Activated T-helper 1 cell treated with anti-CD3 and anti-CD28 coated beads, Interleukin-2, amount 50 U/mL, for 16 hours (primary cell): ENCODE measurements at places on chromosomes 2 and 18.

- DNase-seq, result no peak
Observed at GRCh38 chr2:146927080-146927711, 917.6 kb upstream of the ACVR2A start.

GRCh38 chr2:162390801-162391200 is 46.9 kb downstream of the GCA start:
- no peak for DNase-seq

- DNase-seq, result no peak
Observed at GRCh38 chr2:231293163-231293562, 94.7 kb downstream of the ARMC9 start.

GRCh38 chr2:26352892-26353291 is 6.3 kb upstream of the ADGRF3 start:
- no peak for DNase-seq

DNA sequence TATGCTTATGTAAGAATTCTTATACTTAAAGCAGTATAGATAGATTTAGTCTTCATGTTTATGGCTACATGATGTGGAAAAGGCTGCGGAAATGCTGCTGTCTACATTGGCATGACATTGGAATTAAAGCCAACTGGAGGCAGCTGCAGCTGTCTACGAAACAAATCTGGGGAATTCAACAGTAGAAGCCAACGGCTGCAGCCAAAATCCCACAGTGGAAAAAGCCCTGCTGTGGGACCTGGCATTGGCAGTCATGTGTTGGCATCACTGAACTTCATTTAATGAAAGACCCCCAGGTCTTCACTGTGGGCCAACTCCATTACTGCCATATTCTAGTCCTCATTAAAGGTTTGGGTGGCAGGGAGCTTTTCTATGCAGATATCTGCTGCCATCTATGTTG is 223.6 kb downstream of the SLC8A1 start:
- DNase-seq, result no peak

GRCh38 chr2:205946226-205946625 is 139.7 kb downstream of the INO80D start:
- no peak for DNase-seq

GRCh38 chr2:33158482-33159003 is 211.8 kb downstream of the LTBP1 start:
- DNase-seq, result no peak

DNA sequence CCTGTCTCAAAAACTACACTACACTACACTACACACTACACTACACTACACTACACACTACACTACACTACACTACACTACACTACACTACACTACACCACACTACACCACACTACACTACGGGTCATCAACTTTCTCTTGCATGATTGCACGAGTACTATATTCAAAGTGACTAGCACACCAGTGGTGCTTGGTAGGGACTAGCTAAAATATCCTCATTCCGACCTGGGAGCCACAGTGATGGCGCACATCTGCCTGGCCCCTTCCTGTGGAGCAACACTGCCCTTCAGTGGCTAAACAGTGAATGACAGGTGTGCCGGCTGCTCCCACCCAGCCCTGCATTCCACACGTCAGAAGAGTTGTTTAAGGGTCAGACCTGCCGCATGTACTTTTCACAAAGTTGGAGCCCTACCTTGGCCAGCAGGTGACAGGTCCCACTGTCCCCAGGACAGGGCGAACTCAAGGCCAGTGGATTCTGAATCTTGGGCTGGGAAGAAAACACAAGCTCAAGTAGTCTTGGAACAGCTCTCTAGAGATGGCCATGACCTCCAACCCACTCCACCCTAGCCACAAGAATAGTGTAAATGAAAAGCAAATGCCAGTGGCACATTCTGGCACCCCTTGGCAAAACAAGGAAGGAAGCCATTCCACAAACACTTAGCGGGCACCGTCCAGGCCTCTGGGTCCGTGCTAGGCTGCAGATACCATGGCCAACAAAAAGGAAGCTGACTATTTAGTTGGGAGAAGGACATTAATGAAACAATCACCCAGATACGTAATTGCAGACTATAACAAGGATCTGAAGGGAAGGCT is 79.7 kb upstream of the MSH2 start:
- peak; percentile 32 for DNase-seq

DNA sequence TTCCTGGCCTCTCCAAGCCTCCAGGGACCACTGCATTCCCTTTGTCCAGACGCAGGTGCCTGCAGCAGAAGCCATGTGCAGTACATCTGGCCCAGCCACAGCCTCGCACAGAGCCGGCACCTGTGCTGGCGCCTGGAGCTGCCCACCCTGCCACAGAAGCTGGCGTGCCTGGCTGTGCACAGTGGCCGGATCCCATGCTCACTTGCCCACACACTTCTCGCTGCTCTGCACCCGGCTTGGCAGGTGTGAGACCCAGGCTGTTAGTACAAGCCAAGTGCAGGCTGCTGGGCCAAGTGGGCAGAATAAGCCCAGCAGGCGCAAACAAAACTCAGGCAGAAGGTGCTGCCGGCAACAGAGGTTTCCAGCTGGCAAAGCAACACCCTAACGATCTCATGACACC is 124.5 kb upstream of the CCDC150 start:
- DNase-seq, result no peak

DNA sequence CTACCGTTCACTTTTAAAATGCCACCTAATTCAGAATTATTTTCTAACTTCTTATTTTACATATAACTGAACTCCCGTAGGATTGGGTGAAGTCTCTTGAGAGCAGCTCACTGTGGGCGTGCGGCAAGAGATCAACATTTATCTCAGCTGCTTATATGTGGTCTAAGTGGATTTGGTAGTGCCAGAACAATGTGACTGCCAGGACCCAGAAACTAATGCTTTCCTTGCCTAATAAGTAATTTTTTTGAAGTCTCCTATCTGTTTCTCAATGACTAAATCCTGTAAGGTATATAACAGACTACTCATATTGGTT is 11.2 kb upstream of the NFE2L2 start:
- DNase-seq, result no peak

DNA sequence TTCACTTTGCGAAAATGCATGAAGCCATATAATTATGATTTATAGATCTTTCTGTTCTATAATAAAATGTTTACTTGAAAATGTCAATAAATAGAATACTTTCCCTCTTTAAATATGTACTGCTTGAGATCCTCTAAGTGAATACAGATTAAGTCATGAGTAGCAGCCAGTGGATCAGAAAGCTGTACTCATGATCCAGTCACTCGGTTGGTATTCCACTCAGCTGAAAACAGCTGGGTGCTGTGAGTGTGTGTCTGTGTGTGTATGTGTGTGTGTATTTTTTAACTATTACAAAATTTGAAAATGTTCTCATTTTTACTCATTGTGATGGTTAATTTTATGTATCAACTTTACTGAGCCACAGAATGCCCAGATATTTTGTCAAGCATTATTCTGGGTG is 141.6 kb upstream of the CYP26B1 start:
- DNase-seq, result no peak

DNA sequence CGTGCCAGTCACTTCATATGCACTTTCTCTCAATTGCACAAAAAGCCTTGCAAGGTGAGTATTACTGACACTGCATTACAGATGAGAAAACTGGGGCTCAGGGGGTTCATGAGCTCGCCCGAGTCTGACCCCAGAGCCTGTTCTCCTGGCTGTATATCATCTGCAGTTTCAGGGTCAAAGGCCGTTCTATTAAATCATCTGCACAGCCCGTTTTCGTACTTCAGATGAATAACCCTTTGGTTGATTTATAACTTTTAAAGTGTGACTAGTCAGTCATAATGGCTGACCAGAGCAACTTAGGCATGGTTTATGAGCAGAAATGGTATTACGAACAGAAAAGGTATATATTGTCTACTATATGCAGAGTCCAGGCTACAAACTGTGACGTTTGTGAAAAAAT is 35.3 kb upstream of the NPAS2 start:
- DNase-seq, result no peak

GRCh38 chr2:127695491-127696472 is 5.5 kb upstream of the SFT2D3 start:
- DNase-seq, result no peak

- DNase-seq, result no peak
Observed at GRCh38 chr2:135689679-135690078, 52.0 kb upstream of the UBXN4 start.

DNA sequence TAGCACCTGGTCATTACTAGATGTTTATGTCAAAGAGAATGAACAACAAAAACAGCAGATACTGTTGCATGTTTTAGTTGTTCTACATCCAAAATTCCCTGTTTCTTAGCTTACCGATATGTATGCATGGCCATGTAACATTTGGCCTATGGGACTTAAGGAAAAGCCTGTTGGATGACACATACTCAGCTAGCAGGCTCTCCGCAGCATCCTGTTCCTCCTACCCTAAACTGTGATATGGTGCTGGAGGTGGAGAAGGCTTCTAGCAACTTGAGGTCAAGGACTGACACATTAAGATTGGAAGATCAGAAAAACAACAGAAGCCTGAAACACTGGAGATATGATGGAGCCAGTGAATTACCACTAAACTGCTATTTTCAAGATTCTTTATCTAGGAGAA is 537.8 kb downstream of the LRRTM4 start:
- no peak for DNase-seq

DNA sequence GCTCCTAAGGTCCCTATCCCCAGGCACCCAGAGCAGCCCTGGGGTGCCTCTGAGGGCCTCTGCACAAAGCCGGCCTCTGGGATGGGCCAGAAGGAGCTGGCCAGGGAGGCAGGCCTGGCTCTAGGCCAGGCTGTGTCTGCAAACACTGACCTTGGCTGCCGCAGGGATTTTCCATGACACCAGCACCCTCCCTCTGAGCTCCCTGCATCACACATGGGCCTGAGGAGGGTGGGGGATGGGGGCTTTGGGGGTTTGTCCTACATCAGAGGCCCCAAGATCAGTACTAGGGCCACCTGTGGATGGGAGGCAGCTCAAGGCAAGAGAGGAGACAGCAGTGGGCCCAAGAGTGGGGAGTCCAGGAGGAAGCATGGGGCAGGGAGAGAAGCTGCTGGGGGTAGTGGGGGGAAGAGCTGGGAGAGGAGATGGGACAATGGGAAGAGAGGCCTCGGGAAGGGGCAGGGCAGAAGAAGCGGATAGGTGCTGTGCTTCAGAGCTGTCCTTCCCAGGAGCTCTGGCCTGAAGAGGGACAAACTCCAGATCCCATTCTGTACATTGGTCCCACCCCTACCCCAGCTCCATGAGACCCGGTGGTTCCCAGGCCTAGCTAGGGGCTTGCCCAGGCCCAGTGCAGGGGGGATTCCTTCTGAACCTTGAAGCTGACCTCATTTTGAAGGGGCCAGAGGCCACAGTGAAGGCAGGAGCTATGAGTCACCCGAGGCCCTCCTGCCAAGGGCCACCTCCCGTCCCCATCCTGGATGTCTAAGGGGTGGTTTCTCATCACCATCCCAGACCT is 28.0 kb downstream of the KCNK3 start:
- DNase-seq, result no peak

GRCh38 chr2:200336980-200337615 is 30.6 kb downstream of the SPATS2L start:
- no peak for DNase-seq

GRCh38 chr2:237628247-237629187 is 1.1 kb downstream of the LRRFIP1 start:
- DNase-seq, result no peak

DNA sequence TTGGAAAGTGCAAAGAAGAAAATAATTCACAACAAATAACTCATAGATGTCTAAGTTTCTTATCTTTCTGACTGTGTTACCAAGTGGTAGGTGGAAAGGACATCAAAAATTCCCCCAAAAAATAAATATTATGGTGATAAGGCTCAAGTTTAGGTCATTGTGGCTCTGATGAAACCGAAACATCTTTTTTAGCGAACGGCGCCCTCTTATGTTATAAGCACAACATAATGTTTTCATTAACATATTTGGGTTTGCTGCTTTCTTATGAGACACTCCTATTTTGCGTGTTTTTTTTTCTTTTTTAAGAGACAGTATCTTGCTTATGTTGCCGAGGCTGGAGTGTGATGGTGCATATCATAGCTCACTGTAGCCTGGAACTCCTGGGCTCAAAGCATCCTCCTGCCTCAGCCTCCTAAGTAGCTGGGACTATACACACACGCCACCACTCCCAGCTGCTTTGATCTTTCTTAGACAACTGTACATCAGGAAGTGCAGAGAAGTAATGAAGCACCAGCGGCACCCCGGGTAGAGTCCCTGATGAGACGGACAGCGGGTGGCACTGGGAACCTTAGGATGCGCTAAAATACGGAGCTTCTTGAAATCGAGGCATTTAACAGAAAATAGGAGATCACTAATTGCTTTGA is 38.5 kb upstream of the SLC35G4 start:
- no peak for DNase-seq

DNA sequence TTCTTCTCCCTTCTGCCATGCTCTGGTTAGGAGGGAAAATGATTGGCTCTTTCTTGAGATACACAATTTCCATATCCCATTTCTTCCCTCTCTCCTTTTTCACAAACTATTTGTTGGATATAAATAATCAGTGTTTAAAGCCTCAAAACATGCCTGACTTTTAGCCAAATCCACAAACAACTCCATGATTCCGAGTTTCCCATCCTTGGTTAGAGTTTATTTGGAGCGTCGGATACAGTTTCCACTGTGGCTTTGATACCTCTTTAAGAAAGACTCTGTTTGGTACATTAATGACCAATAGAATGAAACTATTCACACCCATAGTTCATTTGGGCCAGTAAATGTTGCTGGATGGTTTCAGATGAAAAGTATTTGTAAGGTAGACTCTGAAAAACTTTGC is 5.9 kb upstream of the FHL2 start:
- DNase-seq, result no peak

DNA sequence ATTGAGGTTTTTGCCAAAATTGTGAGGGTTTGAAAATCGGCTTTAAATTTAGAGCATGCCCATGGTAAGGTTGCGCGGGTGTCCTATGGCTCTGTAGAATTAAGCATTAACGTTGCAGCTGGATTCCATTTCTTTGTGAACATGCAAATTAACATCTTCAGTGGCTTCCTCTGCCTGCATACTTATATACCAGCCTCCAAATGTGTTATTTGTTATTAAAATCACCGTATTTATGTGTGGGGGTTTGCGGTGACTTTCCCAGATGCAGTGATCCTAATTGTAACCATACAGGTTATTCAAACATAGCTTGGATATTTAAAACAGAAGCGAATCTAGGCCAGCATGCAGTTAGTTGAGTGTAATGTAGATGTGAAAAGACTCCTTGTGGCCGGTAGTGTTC is 80.2 kb downstream of the TGOLN2 start:
- DNase-seq, result no peak

- no peak for DNase-seq
Observed at GRCh38 chr2:227324642-227324994, 433 bp upstream of the MFF start.

DNA sequence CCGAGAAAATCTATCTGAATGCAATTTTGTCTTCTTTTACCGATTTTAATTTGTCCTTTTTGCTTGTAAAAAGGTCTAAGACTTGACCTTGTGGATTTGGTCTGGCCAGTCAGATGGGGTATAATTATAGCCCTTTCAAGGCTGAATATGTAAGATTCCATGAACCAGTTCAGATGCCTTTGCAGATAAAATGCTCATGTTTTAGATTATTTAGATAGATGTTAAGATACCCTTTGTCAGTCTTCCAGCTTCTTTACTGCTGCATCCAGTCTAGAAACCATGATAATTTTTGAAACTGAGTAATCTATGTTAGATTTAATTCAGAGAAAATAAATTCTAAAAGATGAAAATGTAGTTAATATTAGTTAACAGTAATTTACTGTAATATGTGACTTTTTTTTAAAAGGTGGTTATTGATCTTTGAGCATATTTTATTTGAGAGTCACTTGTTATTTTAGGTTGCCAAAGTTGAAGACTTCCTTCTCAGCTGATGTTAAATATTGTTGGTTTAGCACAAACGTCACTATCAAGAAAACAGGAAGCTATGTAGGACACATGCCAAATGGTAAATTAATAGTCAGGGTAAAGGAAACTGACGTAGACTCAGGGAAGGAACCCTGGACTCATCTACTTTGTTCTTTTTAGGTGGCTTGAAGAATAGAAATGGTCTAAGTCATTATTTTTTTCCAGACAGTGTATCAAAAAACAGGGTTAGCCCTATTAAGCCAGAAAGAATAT is 29.8 kb downstream of the BABAM2 start:
- no peak for DNase-seq
